ENCODE measurements at places on chromosomes 13 and 19. TPM values are rescaled to one million over a fixed set of nuclear protein-coding genes. Genes with fewer than 3 reads are reported as not detected.
A peak's percentile ranks its signal among the peaks of the same experiment; 100 is the strongest.

- no peak for DNase-seq
Observed at GRCh38 chr19:18089726-18090125, 3.0 kb upstream of the IL12RB1 start.

DNA sequence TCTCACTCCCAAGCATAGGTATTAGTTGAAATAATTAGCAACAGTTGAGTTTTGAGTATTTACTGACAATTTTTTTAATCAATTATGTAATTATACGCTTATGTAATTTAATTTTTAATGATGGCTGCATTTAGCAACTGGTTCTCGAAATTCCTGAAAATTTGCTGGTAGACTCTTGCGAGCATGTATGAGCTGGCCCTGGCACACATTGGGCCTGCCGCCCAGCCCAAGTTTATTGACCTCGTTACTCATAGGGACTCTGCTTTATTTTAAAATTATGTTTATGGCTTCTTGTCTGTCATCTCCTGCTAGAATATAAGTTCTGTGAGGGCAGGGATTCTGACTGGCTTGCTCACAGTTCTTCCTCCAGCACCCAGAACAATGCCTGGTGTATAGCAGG lies 6.7 kb downstream of the KLK14 start:
- DNase-seq = no peak

DNA sequence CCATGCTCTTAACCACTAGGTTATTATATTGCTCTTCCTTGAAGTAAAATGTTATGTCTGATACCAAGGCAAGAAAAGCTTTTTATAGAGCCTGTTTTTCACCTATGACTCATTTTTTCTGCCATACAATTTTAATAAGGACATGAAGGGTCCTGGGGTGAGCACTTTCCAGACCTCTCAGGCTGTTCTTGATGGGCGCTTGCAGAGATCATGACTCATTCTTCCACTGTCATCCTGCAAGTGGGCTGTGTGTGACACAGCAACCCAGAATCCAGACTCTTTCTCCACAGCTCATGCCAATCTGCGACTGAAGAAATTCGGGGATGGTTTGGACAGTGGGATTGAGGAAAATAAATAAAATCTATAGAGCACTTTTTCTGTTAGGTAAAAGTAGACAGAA lies 506.7 kb upstream of the NBEA start:
- DNase-seq = peak; percentile 53

DNA sequence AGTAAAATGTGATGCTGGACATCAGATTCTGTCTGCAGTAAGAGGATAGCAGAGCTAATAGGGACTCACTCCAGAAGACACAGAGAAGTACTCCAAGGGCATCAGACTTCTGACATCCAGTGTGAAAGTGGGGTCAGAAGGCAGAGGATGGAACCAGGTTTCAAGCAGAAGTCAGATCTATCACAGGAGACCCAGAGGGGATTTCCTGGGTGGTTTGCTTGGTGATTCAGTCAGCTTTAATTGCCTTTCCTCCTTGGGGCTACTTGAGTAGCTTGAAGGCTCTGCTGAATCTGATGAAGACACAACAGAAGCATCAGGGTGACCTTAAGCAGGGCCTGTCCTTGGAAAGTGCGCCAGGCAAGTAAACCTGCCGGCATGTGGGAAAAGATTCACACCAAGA lies 300.6 kb downstream of the COG6 start:
- no peak for DNase-seq

The CYP2A6 gene
- total RNA-seq = not detected

The KLK12 gene
- total RNA-seq = not detected

The OLFM2 gene
- 0.72 TPM for total RNA-seq
